ENCODE measurements at places on chromosomes 7 and 10.
A peak's percentile ranks its signal among the peaks of the same experiment; 100 is the strongest.

DNA sequence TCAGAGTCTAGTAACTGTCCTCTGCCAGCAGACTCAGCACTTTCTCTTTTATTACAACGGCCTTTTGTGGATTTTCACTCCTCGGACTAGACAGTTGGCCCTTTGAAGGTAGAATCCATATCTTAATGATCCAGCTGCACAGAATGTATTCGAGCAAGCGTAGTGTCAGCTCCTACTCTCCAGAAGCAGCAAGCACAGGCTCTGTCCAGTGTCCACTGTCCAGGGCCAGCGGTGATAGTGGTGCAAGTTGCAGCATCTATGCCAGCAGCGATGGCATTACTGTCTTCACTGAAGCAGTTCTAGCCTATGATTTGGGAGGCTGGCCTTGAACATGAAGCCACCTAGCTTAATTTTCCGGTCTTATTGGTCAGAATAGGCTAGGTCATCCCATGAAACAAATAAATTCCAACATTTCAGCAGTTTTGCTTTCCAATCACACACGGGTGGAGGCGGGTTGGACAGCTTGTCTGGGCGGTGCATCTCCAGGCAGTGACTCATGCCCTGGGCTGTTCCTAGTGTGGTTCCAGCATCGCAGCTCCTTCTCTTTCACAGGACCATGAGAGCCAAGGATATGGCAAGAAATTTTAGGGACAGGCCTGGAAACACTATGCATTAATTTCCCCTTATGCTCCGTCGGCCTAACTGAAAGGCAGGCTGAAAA lies 108.6 kb upstream of the KCNMA1 start:
- no peak for DNase-seq

DNA sequence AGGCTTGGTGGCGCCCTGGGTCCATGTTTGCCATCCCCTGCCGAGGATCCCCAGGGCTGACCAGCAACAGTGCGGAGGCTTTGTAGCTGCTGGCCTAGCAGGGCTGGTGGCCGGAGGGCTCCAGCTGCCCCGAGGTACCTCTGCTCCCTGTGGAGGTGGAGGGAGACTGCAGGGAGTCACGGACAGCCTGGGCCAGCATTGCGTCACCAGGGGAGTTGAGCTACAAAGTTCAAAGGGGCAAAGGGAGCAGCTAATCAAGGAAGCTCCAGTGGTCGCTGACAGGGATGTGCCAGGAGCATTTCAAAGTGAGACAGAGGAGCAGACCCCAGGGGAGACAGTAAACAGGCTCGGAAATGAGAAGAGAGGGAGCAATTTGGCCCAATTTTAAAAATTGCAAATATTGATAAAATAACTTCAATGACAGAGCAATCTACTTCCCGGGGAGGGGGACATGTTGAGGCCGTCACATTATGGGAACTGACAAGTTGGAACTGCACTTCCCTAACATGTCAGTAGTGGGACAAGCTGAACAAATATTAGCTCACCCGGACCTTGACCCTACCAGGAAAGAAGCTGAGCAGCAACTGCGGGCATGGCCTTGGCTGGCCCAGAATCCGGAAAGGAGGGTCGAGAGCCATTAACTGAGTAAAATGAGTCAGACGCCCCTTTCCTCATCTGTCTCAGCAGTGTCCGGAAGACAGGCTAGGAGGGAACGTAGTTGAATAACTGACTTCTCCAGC lies 39.4 kb downstream of the BTBD16 start:
- DNase-seq: no peak

- no peak for DNase-seq
These were observed 52.0 kb downstream of the JCAD start for GRCh38 chr10:30007406-30007805.

DNA sequence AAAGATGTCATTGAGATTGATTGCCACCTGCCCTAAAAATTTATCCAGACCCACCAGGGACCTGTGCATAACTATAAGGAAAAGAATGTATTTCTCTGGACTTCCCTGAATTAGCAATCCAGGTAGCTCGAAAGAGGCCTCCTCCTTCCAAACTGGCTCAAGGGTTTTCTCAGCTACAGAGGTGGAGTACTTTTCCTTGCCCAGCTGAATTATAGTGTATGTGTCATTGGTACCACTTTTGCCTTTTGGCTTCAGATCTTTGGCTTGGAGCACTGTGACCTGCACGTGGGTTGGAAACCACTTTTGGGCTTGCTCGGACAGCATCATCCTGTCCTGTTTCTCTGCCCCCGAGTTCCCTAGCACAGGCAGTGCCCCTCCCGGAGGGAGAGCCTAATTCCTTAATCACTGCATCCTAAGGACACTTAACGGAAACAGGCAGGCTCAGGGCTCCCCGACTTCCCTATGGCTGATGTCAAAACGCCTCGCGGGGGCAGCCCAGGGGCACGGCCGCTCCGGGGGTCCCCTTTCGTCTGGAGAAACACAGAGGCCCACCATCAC lies 825 bp downstream of the RAB11FIP2 start:
- peak; percentile 17 for DNase-seq

GRCh38 chr10:30436671-30437030 lies 2.7 kb downstream of the MAP3K8 start:
- DNase-seq: no peak

DNA sequence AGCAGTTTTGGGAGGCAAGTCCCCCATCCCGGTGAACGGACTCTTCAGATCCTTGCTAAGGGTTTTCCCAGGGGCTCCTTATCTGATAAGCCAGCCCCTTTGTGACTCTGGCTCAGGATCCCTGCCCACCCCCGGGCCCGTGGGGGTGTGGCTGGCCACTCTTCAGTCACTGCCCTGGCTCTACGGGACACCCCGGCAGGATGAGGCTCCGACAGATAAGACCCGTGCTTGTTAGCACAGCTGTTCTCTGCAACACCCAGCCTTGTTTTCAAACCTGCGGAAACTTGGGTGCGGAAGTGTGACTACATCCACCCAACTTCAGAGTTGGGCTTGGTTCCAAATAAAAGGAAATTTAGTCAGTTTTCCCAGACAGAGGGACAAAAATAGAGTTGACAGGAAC lies 66.7 kb upstream of the PODXL start:
- no peak for DNase-seq

DNA sequence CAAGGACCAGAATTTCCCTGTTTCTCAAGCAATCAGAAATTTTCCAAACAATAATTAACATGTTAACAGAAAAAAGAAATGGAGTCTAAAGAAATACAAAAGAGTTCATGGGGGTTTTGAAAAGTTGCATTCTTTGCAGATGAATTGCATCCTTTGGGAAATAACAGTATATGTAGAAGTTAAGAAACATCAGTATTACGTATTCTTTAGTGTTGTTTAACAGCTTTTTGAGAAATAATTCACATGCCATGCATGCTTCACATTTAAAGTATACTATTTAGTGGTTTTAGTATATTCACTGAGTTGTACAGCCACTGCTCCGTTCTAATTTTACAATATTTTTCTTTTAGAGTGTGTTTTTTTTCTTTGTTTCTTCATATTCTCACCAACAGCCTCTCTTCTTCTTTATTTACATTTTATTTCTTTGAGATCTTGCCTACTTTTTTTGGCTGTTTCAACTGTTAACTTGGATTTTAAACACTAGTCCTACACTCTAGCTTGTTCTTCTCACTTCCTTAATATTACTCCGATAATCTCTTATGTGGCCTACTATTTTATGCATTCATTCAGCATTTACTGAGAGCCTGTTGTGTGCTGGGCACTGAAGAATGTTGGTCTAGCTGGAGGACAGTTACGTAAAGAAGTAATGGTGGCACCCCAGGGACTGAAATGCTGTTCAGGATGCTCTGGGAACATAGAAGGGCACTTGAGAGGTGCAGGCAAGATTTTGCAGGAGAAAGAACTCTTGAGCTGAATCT lies 330.1 kb downstream of the EXOC4 start:
- no peak for DNase-seq

DNA sequence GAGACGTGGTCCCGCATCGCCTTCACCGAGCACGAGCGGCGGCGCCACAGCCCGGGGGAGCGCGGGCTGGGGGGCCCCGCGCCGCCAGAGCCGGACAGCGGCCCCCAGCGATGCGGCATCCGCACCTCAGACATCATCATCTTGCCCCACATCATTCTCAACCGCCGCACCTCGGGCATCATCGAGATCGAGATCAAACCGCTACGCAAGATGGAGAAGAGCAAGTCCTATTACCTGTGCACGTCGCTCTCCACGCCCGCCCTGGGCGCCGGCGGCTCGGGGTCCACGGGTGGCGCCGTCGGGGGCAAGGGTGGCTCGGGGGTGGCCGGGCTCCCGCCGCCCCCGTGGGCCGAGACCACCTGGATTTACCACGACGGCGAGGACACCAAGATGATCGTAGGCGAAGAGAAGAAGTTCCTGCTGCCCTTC lies 737 bp downstream of the CNNM2 start:
- DNase-seq: peak; percentile 54

- no peak for DNase-seq
These were observed 727.0 kb downstream of the TYW1 start for GRCh38 chr7:67723591-67723990.

- DNase-seq: peak; percentile 76
These were observed 15.3 kb upstream of the TRA2A start for GRCh38 chr7:23546897-23547572.

DNA sequence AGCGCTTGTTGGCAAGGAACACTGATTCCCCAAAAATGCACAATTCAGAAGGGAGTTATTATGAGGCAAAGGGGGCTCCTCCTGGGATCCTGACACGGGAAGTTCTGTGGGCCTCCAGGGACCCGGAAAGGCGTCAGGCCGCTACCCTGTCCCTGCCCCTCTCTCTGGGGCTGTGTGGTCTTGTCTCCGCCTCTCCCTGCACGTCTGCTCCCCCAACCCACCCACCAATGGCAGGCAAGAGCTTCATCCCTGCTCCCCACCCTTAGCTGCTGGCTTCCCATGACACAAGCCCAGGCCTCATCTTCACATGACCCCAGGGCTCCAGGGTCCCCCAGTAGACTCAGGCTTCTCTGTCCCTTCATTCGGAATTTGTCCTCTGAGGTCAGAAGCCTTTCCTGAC lies 31.0 kb upstream of the ADRB1 start:
- no peak for DNase-seq

DNA sequence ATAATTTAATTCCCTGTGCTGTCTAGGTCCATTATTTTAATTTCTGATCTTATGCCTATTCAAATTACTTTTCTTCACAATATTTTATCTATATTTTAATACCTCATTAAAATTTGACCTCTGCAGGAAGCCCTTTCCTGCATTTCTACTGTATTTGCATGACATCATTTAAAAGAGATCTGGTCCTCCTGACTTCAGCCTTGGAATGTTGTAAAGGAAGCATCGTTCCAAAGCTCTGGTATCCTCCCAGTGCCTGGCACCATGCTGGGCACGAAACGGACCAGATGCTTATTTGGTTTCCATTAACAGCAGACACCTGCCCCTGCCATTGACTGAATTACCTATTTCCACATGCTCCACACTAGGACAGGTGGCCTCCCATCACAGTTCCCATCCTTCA lies 247.5 kb downstream of the KLF6 start:
- DNase-seq: no peak

DNA sequence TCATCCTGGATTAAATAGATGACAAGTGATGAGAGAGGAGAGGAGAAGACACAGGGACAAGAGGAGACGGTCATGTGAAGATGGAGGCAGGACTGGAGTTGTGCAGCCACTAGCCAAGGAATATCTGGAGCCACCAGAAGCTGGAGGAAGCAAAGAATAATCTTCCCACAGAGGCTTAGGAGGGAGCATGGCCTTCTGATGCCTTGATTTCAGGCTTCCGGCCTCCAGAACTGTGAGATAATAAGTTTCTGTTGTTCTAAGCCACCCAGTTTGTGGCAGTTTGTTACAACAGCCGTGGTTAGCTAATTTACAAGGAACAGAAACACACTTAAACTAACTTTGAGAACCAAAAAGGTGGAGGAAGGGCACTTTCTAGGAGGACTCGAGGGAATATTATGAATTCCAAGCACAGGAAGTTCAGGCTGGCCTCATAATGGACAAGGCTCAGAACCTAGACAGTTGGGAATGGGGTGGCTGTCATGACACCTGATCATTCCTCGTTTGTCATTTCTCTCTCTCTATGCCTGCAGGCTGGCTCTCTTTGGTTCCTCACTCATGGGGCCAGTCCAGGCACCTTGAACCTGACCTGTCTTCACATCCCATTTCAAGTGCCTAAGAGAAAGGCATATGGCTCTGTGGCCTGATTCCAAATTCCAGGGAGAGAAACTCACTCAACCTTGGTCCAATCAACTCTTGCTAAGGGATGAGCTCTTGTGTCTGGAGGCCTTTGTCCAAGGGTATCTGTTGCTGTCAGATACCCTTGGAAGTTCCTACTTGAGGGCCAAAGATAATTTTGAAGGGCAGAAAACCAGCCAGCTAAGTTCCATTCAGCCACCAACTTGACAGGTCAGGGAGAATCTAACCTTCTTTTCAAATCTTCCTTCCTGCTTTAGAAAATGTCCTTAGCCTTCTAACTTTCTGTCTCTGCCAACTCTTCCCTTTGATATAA lies 33.5 kb upstream of the PDZD8 start:
- no peak for DNase-seq

- DNase-seq: no peak
These were observed 689.8 kb upstream of the NRP1 start for GRCh38 chr10:34024282-34024681.

DNA sequence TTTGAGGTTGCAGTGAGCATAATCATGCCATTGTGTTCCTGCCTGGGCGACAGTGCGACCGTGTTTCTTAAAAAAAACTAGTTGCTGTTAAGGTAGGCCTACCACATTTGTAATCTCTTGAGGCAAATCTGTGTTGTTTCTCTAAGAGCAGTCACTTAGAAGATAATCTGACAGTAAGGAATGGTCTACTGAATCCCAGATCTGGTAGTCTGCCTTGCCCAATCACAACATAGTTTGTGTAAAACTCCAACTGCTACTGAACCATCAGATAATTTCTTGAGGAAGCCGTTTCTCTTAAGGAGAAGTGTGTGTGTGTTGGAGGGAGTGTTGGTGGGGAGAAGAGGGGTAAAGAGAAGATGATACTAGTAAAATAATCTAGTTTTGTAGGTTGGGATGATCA lies 5.0 kb downstream of the NRF1 start:
- DNase-seq: no peak

GRCh38 chr7:42224391-42225003 lies 12.5 kb downstream of the GLI3 start:
- no peak for DNase-seq

DNA sequence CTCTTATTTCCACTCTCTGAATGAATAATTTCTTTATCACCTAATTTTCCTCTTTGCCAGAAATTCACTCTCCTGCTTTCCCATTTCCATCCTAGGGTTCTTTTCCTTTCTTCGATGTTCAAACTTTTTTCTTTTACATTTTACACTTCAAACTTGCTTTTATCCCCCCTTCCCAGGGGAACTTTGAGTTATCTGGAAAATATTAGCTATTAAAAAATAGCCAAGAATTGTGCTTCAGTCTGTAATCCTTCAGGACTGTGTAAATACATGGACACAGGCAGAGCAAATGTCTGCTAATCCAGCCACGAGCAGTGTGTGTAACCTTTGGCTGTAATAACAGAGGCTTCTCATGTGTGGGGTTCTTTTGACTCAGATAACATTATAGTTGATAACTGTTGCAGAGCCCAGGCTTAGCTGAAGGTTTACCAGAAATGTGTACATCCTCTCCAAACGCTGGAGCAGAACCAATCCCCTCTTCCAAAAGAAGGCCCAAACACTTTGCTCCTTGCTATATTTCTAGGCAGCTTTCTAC lies 4.6 kb downstream of the ASB4 start:
- DNase-seq: no peak

All from GM13977 (cell line).